HAP-1 (cell line): ENCODE measurements at places on chromosomes 7 and 10.

GRCh38 chr7:82468435-82468834 lies 24.9 kb upstream of the CACNA2D1 start:
- DNase-seq: no peak

DNA sequence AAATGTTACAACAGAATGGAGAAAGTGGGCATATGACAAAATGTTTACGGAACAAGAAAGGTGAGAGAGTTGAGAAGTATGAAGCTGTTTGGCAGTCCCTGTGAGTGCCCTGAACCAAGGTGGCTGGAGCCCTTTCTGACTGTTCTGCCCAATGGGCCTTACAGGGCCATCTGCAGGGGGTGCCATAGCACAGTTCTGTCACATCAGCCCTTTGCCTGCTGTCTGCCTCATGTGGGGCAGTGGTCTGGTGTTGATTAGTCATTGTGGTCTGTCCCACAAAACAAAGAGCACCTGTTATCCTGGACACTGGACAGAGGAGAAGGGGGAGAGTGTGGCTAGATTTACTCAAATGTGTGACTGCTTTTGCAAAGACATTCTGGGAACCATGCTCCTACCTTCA lies 51.5 kb upstream of the OSBPL3 start:
- DNase-seq: no peak

GRCh38 chr10:132522521-132523411 lies 14.8 kb upstream of the INPP5A start:
- DNase-seq: no peak

GRCh38 chr10:130080461-130080814 lies 30.2 kb downstream of the C10orf143 start:
- no peak for DNase-seq

DNA sequence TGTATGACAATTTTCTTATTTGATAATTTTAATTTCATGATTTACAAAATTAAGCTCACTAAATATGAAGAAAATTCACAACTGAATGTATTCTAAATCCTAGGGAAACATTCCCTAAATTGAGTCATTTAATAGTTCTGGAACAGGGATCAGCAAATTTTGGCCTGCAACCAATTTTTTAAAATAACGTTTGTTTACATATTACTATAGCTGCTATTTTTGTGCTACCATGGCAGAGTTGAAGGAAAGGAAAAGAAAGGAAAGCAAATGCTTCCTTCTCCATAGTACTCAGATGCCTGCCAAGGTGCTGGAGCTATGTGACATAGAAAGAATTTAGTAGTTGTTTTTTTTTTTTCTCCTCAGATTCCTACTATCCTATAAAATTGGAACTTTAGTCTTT lies 1307.7 kb upstream of the LRRTM3 start:
- DNase-seq: no peak

- no peak for DNase-seq
These were observed 122.8 kb upstream of the GDF10 start for GRCh38 chr10:47176903-47177868.

DNA sequence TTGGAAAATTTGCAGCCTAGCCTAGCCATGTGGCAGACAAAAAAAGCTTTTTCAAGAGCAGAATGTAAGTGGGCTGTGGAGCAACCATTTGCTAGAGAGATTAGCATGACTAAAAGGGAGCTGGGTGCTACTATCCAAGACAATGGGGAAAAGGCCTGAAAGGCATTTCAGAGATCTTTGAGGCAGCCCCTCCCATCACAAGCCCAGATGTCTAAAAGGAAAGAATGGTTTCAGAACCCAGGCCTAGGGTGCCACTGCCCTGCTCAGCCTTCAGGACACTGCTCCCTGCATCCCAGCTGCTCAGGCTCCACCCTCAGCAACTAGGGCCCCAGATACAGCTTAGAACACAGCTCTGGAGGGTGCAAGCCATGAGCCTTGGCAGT lies 24.7 kb downstream of the PNLIPRP3 start:
- no peak for DNase-seq

DNA sequence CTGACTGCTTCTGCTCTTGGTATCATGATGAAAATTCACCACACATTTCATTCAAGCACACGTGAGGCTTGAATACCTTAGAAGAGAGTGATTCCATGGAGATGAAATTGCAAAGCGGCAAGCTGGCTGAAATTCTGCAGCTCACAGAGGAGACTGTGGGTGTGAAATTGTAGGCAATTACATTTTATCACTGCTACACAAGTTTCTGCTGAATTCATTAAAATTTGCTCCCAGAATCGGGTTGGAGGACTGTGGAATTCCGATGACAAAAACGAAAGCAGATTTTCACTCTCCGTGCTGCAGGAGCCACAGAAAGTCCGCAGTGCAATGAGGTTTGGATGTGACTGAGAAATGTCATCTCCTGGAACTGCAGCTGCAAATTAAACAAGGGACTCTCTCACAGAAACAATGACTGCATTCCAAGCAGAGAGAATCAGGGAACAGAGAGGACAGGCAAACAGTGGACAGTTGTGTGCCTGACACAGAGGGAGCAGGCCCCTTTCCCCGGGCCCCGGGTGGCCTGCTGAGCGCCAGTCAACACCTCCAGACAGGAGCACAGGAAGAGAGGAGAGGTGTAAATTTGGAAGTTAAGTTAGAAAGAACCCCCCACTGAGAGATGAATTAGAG lies 109.1 kb downstream of the C10orf90 start:
- no peak for DNase-seq

DNA sequence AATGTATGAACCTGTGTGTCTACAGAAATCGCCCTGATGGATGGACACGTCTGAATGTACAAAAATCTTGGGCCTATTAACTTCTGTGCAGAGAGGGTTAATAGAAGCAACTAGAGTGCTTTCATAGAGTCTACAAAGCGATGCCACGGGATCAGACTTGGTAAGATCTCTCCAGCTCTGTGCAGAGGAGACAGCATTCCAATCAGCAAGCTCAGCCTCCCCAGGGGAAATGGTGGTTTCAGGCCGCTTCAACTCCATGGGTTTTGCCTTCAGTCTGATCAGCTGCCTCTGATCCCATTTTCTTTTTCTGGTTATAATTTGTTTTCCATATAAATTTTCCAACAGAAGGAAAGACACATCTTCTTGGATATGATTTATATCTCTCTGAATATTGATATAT lies 35.1 kb upstream of the COBL start:
- DNase-seq: no peak

DNA sequence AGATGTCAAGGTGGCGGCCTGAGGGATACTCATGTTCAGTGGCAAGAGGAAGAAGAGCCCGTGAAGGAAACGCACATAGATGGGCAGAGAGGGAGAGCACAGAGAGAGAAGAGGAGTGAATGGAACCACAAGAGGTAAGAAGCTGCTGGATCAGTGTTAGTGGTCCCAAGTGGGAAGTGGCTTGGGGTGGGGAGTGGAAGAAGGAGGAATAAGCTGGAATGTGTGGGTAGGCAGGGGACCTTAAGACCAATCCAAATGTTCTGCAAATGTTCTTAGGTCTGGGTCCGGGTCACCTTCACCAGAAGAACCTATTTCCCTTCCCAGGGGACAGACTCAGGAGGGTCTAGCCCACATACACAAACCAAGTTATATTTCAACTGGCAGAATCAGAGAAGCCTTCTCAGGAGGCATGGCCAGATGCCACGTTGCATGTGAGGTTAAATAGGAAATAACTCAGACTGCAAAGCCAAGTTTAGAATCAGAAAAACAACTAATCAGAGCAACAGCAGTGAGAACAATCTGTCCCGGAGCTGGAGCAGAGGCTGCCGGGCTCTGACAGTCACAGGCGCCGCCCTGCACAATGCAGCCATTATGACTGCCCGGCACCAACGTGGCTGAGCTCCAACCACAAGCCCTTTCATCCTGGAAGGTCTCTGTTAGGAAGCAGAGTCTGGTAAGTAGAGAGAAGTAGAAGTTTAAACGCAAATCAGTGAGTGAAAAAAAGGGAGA lies 78.6 kb upstream of the ARMC3 start:
- DNase-seq: no peak

GRCh38 chr7:92632791-92633190 lies 42.6 kb upstream of the FAM133B start:
- DNase-seq: no peak

DNA sequence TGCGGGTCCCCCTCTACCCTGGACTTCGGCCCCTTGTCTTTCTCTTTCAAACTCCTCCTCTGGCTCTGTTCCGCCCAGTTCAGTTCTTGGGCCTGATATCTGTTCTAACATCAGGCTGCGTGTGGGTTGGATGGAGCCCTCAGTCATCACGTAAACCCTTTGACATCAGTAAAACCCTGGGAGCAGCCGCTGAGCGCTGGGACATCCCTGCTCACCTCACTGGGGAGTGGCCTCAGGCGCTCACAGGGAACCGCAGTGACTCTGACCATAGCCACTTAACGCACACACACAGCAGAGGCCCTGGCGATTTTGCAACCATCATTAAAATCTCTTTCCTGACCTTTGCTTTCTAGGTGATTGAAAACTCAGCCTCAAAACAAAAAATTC lies 113.3 kb downstream of the CYTH3 start:
- no peak for DNase-seq

GRCh38 chr7:3710531-3710930 lies 409.5 kb downstream of the SDK1 start:
- no peak for DNase-seq

- DNase-seq: no peak
These were observed 513.9 kb downstream of the GALNT17 start for GRCh38 chr7:71645836-71646235.

DNA sequence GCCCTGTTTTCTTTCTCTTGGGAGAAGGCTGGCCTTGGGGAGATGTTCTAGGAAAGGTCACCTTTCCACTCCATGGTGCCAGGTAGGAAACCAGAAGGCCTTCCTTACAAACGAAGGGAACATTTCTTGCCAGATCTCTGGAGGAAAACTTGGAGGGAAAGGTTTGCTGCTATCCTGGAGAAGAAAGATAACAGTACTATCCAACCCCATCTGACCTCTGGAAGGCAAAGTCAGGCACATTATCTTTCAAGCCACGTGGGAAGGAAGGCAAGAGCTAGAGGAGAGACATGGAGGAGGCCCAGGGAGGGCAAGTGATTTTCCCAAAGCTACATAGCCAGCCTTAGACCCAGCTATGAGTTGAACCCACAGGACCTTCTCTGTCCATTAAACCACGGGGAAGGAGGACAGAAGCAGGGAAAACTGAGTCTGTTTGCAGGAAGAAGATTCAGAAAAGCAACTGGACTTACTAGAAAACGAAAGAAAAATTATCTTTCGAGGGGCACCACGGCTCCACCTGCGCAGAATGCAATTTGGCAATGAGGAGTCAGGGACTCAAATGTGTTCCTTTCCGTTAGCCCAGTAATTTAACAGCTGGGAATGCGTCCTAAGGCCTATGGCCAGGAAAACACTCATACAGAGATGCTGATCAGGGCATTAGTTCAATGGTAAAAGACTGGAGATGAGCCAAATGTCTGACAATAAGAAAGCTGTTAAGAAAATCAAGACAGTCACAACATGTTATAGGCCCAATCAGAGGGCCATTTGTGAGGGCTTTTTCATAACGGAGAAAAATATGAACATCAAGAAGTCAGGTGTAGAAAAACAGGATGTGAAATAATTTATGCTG lies 32.0 kb upstream of the PSAP start:
- no peak for DNase-seq

- DNase-seq: no peak
These were observed 45.5 kb upstream of the SRGN start for GRCh38 chr10:69042417-69042816.

DNA sequence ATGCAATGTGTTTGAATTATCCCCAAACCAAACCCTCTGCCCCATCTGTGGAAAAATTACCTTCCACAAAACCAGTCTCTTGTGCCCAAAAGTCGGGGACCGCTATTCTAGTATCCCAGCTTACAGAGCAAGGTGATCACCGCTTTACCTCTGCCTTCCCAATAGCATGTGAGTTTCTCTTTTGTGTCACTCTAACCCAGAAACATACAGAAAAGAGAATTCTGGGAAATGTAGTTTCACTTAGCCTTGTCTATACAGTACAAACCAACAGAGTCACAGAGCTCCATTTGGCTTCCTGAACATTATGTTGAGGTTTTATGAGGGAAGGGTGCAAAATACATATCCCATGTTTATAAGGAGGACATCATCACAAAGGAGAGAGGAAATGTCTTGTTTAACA lies 260.3 kb upstream of the MINDY3 start:
- no peak for DNase-seq

GRCh38 chr10:86945361-86946212 lies 11.8 kb downstream of the MMRN2 start:
- peak; percentile 46 for DNase-seq

DNA sequence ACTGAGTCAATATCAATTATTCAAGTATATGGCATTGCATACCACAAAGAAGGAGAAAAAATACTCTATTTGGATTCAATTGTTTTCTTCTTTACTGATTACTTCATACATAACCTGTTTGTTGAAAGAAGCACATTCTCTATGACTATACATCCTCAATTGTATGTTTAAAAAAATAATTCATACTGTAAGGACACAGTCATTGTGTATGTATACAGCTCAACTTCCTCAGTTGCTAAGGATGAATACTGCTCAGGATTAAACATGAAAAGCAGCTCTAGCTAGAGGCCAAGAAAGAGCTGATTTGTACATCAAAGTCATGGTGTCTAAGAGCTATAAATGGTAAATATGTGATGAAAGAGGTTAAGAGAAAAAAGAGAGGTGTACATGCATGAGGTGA lies 15.8 kb upstream of the BPGM start:
- DNase-seq: no peak

DNA sequence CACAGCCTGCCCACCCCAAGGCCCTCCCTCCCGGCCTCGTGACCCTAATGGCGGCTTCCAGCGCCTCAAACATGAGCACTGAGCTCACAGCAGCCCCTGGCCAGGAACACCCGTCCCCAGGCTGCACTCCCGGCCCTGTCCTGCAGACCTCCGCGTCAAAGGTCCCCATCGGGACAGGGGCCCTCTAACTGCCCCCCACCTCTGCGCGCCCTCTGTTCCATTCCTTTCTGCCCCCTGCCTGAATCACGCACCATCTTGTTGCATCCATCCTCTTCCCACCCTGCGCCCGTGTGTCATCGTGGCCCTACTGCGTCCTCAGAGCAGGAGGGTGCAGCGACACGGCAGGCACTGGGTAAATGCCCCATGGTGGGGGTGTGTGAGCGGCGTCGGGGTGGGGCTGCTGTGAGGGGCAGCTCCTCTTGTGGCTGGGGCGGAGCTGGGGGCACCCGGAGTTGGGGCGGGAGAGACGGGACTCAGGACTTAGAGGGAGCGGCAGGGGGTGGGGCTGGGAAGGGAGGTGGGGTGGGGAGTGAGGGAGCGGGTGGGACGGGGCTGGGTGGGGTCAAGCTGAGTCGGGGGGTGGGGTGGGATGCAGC lies 13.4 kb downstream of the SLC29A4 start:
- DNase-seq: no peak

DNA sequence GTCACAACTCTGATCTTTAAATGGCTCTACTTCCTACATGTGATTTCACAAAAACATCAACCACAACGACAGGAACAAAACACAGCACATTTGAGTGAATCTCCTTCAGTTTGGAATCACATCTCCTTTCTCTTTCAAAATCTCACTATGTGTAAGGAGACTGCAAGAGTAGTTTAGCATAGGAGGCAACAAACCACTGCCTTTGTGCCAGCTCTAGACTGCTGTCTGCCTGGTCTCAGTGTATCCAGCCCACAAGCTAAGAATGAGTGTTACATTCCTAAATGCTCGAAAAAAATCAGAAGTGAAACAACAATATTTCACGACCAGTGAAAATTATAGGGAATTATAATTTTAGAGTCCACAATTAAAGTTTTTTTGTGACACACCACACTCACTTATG lies 217.0 kb upstream of the STEAP4 start:
- no peak for DNase-seq
